Retina (tissue), 1 donor: ENCODE measurements at places on chromosomes 7 and 10.

GRCh38 chr10:24869354-24870015, 82.9 kb downstream of the PRTFDC1 start:
- DNase-seq: no peak

DNA sequence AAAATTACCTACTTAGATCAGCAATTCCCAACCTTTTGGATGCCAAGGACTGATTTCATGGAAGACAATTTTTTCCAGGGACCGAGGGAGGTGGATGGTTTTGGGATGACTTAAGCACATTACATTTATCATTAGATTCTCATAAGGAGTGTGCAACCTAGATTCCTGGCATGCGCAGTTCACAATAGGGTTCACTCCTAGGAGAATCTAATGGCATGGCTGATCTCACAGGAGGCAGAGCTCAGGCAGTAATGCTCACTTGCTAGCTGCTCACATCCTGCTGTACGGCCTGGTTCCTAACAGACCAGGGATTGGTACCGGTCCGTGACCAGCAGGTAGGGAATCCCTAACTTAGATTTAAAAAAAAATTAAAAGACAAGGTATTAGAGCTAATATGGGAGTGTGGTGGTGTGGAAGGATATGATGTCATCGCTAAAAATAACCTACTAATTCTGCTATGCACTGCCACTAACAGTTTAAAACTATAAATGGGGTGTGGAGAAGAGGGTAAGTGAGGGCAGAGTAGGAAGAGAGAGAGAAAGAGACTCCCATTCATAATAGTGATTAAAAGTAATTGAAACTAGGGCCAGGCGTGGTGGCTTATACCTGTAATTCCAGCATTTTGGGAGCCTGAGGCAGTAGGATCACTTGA, 282.7 kb downstream of the BAMBI start:
- no peak for DNase-seq

- DNase-seq: no peak
Observed at GRCh38 chr7:29113384-29114102, 32.8 kb downstream of the CPVL start.

DNA sequence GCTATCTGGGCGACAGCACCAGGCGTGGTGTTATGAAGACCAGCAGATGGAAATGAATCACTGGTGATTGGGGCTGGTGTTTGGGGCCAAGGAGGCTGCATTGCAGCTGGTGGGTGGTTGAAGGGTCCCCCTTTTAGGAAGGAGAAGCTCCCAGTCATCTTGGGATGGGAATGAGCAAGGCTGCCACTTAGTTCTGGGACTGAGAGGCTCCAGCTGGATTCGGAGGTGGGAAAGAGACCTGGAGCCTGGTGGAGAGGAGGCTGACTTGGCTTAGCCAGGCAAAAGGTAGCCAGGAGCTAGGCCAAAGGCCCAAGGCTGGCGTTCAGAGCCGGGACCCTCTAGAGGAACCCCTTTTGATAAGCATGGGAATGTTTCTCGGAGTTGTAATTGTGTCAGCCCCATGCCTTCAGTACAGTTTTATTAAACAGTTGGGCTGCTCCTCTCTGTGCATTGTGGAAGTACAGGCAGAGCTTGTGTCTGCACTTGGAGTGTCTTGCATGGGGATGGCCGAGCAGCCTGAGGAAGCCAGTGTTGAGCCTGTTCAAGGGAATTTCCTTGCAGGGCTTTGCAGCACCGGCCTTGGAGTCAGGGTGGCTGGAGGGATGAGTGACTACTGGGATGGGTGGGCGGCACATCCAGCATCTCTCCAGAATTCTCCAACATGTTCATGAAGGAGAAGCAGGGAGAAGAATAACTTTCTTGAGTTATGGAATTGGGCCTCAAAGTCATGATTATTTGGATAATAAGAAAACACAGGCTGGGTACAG, 234.9 kb downstream of the BAMBI start:
- DNase-seq: no peak

DNA sequence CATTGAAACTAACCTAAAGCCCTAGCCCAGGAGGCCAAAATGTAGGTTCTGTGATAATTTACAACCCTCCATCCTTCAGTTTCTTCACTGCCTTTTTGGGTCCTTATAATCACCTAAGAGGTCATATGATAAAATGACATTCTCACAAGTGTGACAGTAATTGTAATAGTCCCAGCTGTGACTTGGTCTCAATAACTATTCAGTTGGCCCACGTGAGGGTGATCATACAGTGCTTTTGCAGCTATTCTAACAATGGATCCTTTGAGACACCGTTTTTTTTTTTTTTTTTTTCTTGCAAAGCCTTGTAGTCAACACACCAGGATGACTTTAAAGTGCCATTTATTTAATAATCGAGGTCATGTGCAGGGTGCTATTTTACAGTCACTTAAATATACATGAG, 760.0 kb downstream of the PHTF2 start:
- DNase-seq: no peak

GRCh38 chr10:74738052-74738451, 88.3 kb upstream of the KAT6B start:
- no peak for DNase-seq

DNA sequence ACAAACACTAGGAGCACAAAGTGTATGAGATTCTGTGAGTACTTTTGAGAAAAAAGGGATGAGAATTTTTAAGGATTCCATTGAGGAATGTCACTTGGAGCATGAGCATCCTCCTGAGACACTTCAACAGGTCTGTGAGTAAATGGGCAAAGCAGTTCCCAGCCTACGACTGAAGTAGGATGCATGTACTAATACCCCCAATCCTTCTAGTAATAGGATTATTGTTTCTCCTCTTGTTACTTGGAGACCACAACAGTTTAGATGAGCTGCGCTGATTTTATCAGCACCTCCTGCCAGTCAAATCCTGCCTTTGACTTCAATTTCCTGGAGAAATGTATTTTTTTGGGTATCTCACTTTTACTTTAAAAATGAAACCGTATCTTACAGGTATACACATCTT, 820 bp downstream of the BBS9 start:
- DNase-seq: peak; percentile 10

DNA sequence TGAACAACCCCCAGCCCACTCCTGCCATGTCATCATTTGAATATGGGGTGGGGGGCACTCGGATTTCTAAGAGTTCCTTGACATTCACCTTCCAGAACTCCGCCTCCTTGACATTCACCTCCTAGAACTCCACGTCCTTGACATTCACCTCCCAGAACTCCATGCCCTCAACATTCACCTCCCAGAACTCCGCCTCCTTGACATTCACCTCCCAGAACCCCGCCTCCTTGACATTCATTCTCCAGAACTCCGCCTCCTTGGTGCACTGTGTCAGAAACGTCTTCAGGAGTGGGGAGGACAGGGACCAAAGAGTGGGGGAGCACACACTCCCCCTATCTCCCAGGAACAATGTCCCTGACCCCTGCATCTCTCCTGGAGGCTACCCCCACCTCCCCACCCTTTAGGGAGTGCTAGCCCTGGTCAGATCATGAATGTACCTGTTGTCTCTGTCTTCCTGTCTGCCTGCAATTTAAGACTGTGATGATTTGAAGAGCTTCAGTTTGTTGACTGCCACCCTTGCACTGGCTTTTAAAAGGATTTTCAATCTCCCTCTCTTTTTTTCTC, 110.1 kb downstream of the NPTX2 start:
- no peak for DNase-seq

DNA sequence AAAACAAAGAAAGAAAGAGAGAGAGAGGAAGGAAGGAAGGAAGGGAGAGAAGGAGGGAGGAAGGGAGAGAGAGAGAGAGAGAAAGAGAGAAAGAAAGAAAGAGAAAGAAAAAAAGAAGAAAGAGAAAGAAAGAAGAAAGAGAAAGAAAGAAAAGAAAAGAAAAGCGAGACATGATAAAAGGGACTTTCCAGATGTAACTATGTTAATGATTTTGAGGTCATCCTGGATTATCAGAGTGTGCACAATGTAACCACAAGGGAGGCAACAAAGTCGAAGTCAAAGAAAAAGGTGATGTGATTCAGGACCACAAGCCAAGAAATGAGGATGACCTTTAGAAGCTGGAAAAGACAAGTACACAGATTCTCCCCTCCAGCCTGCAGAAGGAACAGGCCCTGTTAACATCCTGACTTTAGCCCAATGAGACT, 48.9 kb upstream of the PAX2 start:
- DNase-seq: no peak

DNA sequence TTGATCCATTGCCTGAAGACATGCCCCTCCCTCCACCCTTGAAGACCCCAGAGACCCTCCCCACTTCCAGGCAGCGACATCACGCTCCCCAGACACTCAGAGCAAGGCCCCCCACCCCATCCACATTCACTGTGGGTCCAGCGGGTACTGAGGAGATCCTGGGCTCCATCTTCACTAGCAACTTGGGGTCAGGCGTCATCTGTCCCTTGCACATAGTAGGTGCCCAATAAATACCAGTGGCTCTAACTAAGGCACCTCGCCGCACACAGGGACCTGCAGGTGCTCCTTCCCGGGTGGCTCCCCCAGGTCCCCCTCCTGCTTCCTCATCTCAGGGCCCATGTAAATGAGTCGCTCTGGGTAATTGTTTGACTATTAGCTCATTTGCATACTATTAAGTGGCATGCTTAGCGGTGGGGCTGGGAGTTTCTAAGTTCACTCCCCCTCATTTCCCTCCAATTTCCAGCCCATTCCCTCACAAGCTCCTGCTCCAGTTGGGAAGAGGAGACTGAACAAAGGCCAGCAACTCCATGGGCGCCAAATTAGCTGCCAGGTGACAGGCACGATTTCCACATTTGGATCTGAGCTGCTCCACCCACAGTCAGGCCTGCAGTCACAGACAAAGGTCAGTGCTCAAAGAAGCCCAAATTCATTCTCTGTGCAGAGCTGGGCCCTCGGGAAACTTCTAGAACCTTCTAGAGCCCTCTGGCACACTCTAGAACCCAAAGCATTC, 29.7 kb downstream of the EBF3 start:
- no peak for DNase-seq

DNA sequence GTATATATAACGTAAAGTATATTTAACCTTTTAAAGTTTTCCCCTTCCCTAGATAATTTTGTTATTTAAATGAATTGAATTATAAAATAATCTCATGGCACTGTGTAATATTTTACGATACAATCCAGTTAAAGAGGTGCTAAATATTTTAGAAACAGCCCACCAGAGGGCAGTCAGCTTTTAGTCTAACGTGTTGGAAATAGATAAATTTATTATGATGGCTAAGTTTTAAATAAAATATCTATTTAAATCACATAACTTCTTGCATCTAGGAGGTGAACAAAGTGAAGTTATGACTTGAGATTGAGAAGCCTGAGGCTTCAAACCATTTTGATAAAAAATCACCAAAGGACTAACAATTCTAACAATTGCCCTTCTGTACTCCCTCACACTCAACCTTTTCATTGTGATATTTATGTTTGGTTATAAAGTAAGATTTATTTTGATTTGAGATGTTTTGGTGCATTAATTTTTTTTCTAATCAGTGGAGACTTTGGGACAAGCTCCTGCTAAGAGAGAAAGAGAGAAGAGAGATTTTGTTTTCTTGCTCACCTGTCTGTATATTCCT, 171.5 kb upstream of the SP4 start:
- DNase-seq: no peak

GRCh38 chr7:88759230-88760135, at the start of gene ZNF804B:
TSS of gene ZNF804B (plus strand) at chr7:88759700. CDS start at chr7:88759977, 277 bp downstream.
- peak; percentile 82 for DNase-seq

DNA sequence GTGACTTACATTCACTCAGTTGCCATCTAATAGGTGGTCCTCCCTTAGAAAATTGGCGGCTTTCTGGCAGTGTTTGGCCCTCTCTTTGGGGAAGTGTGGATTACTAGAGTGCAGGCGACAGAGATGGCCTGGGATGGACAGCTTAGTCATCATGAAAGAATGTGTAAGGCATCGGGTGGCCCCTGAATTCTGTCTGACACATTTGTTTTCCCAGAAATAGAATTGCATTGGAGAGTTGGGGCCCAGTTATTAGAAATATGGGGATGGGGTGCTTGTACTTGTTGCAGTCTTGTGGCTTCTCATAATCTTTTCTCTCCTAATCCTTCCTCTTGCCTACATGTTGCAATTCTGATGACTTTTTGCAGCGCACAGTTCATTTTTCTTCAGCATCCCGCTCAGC, 13.8 kb downstream of the TCF7L2 start:
- DNase-seq: no peak

GRCh38 chr10:71234970-71235685, 22.8 kb downstream of the UNC5B start:
- DNase-seq: peak; percentile 54

GRCh38 chr10:77970869-77971803, 44.6 kb upstream of the DLG5 start:
- no peak for DNase-seq

- no peak for DNase-seq
Observed at GRCh38 chr7:27826357-27826756, 86.4 kb downstream of the TAX1BP1 start.

GRCh38 chr7:33701189-33701740, 204.1 kb upstream of the BMPER start:
- DNase-seq: no peak

- DNase-seq: no peak
Observed at GRCh38 chr10:74088722-74089121, 61.9 kb downstream of the AP3M1 start.

DNA sequence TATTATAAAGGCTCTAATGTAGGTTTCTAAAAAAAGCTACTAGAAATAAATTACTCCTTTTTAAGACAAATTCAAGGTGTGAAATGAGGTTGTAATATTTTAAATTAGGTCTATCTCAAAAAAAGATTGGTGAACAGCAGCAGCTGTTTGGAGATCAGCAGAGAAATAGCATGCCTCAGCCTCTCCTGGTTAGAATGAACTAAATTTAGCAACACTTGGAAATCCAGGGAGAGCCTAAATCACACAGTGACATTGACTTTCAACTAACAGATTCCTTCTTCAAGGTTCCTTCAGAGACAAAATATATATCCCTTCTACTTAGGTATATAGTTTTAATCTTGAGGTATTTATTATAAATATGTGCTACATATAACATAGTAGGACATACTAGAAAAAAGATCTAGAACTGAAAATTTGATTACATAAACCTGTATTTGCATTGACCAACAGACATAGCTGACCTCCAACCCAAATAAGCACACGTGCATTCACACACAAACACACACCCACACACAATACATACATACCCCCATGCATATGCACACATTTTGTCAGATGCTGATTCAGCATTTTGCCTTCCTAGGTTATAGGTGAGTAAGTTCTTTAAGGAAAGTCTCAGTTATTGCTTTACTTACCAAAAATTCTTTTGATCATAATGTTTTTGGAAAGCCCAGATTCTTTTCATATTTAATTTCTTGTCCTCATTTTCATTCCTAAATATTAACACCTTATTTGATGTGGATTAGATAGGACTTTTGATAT, 47.3 kb downstream of the DGKB start:
- DNase-seq: no peak

GRCh38 chr7:8125680-8126444, 136.1 kb downstream of the ICA1 start:
- DNase-seq: no peak

DNA sequence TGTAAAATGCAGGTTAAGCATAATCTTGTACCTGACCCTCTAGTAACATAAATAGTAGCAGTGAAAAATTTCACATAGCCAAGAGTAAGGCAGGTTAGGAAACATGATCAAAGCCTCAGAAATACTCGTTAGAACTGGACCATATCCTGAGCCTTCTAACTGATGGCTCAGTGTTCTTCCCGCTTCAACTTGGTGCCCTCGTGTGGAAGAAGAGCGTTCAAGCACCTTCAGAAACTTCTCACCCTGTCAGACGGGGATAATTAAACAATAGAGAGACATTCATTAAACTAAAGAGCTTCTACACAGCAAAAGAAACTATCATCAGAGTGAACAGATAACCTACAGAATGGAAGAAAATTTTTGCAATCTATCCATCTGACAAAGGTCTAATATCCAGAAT, 124.5 kb downstream of the MYOF start:
- DNase-seq: peak; percentile 36
